Fibroblast of upper back skin (primary cell): ENCODE measurements at places on chromosomes 11 and 22.

- peak; percentile 21 for DNase-seq
Observed at GRCh38 chr22:30459181-30460052, 12.4 kb downstream of the SEC14L3 start.

DNA sequence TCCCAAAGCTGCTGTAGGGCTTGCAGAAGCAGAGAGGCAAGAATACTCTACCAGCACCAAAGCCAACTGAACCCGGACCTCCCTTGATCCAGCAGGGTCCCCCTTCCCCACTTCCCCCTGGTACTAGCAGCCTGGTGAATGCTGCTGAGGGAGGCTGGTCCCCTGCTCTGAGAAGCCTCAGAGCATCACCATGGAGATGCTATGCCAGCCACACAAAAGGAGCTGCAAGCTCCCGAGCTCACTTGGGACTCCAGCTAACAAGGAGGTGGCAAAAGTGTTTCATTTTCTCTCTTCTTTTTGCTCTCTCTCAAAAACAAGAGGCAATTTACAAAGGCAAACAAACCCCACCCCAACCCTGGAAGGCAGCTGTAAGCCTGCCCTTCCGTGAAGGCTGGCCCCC is 509.8 kb downstream of the BUD13 start:
- DNase-seq, result no peak

- DNase-seq, result no peak
Observed at GRCh38 chr22:35479359-35479758, 61.3 kb upstream of the RASD2 start.

- DNase-seq, result no peak
Observed at GRCh38 chr11:13859892-13860291, 102.6 kb upstream of the SPON1 start.

DNA sequence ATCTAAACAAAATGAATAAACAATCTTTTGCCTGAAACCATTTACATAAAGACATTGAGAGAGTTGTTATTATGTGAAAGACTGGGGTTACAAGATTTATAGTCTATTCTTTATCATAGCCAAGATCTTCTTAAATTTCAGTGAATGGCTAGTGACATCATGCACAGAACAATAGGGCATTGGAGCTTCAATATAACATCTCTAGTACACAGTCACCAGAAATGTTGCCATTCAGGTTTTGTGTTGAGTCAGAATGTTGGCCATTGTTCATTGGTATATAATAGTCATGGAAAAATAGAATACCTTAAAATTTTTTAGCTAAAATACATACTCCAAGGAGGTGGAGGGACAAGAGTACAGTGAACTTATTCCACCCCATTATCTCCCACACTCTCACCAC is 44.3 kb downstream of the SLC5A12 start:
- DNase-seq, result no peak

- no peak for DNase-seq
Observed at GRCh38 chr11:119802670-119803069, 73.7 kb upstream of the NECTIN1 start.

DNA sequence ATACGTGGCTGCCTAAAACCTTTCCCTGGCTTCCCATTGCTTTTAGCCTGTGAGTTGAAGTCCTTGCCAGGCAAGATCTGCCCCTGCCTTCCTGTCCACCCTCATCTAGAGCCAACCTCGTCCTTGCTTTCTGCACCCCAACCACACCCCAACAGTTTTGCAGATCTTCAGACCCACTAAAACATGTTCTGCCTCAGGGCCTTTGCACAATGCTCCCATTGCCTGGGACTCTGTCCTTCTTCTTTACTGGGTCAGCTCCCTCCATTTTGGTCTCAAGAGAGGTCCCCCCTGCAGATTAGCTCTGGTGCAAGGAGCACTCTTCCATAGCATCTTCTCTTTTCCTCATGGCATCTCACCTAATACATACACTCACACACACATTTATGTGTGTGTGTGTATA is 8.4 kb upstream of the ANAPC15 start:
- no peak for DNase-seq

DNA sequence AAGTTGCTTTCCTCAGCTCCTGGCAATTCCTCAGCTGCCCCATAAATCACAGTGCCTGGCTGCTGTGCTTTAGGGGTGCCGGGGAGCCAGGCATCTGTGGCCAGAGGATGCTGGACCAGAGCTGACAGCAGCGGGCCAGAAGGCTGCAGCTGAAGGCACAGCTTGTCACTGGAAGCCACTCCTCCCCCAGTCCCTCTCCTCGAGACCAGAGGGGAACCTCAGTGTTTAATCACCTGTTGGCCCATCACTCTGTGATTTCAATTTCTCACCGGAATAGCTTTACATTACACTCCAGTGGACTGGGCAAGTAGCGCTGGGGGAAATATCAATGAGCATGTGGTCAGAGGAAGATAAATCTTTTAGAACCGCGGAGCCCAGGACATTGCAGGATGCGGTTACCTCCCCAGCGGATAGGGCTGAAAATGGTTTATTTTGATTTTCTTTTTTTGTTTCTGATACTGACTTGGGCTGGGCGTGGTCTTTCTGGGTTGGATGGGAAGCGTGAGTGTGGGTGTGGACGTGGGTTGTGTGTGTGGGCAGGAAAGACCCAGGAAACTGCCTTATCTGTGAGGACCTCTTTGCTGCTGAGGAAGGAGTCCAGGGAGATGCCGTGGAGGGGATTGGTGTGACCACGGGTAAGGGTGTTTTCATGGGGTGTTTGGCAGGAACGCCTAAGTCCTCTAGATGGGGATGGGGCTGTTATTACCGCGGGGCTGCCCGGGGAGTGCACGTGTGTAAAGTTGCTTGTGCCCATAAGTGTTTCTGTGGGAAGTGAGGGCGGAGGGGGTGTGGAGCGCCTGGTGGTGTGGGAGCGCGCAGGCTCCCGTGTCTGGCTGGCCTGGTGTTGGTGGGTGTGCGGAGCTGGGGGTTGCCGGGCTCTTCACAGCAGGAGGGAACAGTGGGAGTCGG is 4.0 kb downstream of the DAGLA start:
- DNase-seq, result peak; percentile 47

DNA sequence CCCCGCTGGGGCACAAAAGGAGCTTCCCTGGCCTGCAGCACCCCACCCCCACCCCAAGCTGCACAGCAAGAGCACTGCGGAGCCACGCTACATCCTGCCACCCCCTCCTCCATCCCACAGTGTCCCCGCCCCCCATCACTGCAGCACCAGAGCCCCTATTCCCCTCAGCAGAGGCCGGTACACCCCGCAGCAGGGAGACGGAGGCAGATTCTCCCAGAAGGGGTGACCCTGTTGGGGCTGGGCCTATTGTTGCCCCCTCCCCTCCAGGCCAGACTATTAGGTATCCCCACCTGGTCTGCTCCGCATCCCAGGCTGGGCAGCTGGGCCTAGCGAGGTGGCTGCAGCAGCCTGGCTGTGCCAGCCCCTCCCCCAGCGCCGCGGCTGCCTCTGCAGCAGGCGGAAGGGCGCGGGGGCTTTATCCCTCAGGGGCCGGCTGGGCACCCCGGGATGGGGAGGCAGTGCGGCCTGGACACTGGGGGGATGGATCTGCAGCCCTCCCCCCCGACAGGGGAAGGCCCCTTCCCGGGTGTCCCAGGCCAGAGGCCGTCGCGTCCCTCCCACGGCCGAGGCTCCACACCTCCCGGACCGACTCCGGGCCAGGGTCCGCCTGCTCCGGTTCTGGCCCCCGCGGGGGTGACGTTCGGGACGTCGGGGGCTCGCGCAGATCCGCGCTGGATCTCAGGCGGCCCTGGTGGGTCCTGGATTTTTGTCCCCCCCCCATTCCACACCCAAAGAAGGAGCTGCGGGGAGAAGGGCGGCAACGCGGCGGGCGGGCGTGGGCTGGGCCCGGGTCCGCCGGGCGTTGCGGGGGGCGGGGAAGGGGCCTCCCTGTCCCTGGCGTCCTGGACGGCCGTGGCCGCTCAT is 943 bp downstream of the DUSP8 start:
- DNase-seq, result peak; percentile 26

GRCh38 chr11:2911088-2911784 is 18.0 kb downstream of the PHLDA2 start:
- no peak for DNase-seq

GRCh38 chr22:43411869-43412807 is at the start of gene MPPED1:
Gene MPPED1, plus strand, starts transcription at chr22:43412014. Its CDS starts 12,972 bp downstream, at chr22:43424986.
- no peak for DNase-seq

- DNase-seq, result no peak
Observed at GRCh38 chr11:96620464-96621044, 230.7 kb downstream of the JRKL start.

DNA sequence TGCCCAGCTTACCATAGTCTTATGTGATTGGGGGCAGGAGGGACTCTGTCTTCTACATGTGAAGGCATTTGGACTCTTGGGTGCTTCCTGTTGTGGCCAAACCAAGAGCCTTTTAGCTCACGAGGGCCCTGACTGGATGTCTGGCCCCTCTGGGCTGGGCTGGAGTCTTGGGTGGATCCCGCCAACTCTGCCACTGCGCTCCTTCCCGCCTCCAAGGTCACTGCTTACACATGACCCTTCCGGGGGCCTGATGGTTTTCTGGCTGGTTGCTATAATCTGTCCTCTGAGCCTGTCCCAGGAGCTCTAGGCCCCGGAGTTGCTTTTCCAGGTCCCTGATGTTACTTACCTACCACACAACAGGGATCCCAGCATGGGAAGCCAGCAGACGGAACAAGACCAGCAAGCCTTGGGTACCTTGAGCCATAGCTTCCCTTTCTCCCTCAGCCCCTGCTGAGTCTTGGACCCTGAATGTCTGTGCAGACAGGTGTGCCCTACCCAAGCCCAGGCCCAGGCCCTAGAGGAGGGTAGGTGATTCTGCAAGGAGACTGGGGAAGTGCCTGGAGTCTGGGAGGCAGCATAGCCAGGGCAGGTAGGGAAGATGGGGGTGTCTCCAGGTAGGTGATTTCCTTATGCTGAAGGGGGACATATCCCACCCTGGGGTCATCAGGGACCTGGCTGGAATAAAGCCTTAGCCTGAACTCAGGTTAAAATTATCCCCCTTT is 100.3 kb downstream of the TSPAN18 start:
- DNase-seq, result no peak

DNA sequence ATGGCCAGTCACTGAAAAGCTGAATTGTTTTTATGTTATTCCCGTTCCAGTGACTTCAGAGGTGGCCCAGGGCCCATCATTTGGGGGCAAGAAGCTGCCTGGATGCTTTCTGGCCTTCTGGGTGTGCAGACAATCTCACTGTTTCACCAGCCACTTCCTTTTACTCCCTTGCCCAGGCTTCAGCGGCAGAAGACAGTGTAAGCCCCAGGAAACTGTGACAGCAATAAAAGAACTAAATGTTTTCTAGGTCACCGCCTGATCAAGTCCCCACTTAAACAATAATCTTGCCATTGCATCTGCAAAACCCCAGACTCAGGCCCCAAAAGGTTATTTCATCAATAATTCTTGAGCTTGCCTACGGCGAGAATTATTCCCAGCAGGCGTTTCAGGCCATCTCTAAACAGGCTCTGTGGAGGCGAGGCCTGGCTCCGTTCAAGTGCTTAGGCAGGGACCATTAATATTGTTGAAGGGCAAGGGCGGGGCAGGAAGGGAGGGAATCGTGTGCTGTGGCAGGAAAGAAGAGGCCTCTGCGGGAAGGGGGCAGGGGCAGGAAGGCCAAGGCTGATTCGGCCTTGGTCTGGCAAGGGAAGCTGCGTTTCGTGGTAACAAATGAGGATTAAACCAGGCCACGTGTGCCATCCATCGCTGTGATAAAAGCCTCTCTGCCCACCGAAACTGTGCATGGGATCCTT is 252.3 kb downstream of the KIRREL3 start:
- no peak for DNase-seq

DNA sequence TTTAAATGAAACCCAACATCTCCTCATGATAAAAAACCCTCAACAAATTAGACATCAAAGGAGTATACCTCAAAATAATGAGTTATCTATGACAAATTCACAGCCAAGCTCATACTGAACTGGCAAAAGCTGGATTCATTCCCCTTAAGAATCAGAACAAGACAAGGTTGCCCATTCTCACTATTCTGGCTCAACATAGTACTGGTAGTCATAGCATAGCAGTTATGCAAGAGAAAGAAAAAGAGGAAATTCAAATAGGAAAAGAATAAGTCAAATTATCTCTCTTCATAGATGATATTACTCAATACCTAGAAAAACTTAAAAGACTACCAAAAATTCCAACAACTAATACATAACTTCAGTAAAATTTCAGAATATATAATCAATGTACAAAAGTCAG is 29.4 kb upstream of the XKR3 start:
- DNase-seq, result no peak

GRCh38 chr11:29485641-29486040 is 531.2 kb downstream of the KCNA4 start:
- DNase-seq, result no peak

GRCh38 chr22:44436736-44437135 is 61.3 kb downstream of the RTL6 start:
- no peak for DNase-seq

- no peak for DNase-seq
Observed at GRCh38 chr11:123561431-123561800, 93.0 kb downstream of the SCN3B start.

- no peak for DNase-seq
Observed at GRCh38 chr22:49633010-49633324, 194.7 kb downstream of the BRD1 start.

DNA sequence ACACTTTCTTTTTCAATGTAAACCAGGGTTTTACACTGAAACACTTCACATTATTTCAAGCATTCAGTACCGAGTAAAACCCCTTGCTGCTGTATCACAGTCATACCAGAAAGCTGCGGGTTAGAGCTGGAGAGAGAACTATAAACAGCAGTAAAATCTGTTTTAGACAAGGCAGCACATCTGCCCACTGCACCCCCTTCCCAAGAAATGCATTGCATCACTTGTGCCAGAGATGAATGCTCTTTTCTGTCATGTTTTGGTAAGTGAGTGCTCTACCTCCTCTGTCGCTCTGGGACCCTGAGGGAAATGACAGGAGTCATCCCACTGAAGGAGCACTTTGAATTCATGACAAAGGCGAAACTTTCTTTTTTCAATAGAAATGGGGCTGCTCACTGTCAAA is 107.2 kb downstream of the MAML2 start:
- peak; percentile 49 for DNase-seq

DNA sequence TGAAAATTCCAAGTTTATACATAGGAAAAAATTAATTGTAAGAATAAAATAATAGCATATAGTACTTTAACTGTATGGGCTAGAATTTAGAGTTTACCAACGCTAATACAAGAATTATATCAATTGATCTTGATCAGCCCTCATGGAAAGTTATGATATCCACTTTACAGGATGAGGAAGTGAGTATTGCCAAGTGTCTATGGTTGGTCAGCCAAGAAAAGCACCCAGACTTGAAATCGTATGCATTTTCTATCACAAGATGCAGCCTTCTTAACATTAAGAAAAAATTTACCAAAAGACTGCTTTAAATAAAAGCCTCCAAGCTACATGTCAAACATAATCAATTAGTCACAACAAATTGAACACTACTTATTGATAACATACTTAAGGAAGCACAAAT is 53.0 kb downstream of the DDI1 start:
- no peak for DNase-seq
